Hepatocyte (in vitro differentiated cells): ENCODE measurements at places on chromosomes 1 and 21. TPM values are rescaled to one million over a fixed set of nuclear protein-coding genes. Genes with fewer than 3 reads are reported as not detected.

LCE2C gene
- not detected in 2 replicates for polyA plus RNA-seq

HES5 gene
- 1.0 TPM in 2 replicates for polyA plus RNA-seq

ADAMTSL4 gene
- polyA plus RNA-seq: 19.7 and 28.0 TPM in 2 replicates

MROH9 gene
- 0.15 and 0.22 TPM in 2 replicates for polyA plus RNA-seq

DDI2 gene
- 5.6 and 7.5 TPM in 2 replicates for polyA plus RNA-seq

SLC9C2 gene
- polyA plus RNA-seq: 0.71 and 1.1 TPM in 2 replicates

CFHR3 gene
- polyA plus RNA-seq: 1.7 and 2.3 TPM in 2 replicates

SYDE2 gene
- polyA plus RNA-seq: 4.9 and 5.5 TPM in 2 replicates

MPL gene
- 0.16 and 0.54 TPM in 2 replicates for polyA plus RNA-seq

OPTC gene
- polyA plus RNA-seq: 0.28 TPM in 1 of 2 replicates, not detected in the other

NEK2 gene
- polyA plus RNA-seq: 4.9 and 5.3 TPM in 2 replicates

LCE3D gene
- not detected in 2 replicates for polyA plus RNA-seq
